ENCODE measurements at places on chromosomes 11 and 22.

DNA sequence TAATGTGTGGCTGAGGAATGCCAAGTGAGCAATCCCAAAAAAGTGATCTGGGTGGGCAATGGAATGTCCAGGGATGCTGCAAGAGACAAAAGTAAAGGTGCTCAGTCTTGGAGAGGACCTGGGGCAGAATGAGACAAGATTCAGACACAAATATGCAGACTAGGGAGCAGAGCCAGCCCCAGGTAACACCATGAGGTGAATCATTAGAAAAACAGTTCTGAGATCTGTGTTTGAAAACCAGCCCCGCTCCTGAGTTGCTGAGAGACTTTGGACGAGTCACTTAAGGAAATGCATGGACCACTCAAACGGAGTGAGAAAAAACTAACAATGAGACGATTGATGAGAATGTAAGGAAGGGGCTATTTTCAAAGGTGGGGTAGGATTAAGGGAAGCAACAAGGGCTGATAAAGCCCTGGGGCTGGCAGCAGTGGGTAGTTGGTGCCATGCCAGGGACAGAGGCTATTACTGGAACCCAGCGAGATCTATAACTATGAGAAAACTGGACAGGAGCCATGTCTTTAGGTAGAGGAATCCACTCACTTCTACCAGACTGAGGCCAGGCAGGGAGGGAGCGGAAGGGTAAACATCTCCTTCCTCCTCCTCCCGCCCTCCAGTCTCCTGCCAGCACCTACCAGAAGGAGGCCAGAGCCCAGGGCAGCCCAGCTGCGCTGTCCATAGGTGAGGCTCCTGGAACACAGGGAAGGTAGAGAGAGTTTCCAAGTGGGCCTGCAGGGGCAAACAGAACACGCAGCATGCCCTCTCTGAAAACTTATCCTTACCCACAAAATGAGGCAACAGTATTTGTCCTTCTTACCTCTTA, 130.4 kb upstream of the TEAD1 start:
- DNase-seq = no peak

- DNase-seq = no peak
Measured at GRCh38 chr11:111723595-111723994, 42.6 kb downstream of the PPP2R1B start.

GRCh38 chr11:8913961-8914660, 3.1 kb downstream of the AKIP1 start:
- no peak for DNase-seq

DNA sequence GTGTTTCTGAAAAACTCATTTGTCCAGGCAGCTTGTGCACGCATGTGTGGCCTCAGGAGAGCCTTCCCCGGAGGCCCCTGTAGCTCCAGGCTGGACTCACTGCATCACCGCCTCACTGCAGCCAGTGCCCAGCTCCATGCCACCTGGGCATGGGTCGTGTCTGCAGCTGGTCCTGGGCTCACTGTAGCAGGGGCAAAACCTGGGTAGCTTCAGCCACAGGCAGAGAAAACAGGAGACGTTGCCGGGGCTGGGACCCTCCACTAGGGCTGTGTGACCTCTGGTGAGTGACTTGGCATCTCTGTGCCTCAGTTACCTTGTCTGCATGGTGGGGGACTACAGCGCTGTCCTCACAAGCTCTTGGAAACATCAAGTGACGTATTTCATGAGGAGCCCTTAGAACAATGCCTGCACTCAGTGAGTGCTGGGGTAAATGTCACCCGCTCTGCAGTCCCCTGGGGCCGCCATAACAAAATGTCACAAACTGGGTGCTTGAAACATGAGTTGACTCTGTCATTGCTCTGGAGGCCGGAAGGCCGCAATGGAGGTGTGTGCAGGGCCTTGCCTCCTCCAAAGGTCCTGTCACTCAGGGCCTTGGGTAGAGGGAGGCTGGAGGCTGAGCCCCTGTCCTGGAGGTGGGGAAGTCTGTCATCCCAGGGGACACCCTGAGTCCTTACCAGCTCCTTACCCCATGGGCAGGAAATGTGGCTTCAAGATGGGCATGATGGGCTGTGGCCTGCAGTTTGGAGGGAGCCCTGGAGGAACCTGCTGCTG, 488.7 kb downstream of the TBC1D22A start:
- no peak for DNase-seq

DNA sequence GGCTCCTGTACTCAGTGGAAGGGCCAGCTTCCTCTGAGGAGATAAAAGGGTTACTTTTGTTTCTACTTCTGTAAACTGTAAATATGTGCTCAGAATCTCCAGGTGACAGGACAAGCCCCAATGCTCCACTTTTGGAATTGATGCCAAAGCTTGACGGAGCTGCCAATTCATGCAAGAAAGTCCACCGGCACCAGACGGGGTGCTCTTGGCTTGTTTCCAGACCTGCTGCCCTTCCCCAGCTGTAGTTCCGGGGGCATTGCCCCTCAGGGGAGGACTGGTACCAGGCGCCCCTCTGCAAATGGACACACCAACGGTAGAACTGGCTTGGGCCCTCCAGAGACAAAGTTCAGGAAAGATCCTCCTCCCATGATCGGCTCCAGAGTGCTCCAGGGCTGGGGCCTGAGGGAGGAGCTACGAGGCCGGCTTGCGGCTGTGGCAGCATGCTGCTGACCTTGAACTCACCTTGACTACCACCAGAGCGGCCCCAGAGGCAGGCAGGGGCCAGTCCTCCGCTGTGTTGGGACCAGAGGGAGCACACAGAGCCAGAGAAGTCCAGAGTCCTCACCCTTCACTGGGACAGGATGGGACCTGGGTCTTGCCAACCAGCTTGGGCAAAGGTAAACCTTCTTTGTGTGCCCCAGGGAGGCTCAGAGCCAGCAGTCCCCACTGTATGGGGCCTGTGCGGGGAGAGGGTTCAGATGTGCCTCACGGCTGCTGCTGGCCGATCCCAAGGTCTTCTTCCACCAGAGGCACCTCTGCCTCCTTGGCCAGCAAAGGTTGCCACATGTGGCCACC, 17.8 kb upstream of the OAF start:
- no peak for DNase-seq

DNA sequence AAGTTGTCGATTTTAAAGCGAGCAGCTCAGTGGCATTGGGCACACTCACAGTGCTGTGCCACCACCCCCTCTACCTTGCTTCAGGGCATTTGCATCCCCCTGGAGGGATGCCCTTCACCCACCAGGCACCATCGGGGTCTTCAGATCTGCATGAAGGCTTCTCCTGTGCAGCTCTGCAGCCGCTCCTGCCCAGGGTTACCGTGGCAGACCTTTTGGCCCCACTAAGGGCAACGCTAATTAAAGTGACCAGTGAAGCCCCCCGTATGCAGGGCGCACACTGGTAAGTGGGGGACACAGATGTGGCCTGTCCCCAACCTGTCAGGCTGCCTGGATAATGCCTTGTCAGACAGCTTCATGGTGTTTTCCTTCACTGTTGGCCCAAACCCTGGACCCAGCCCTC, 1117.7 kb downstream of the BRD1 start:
- DNase-seq = no peak

GRCh38 chr11:124740277-124740882, 638 bp downstream of the NRGN start:
- no peak for DNase-seq

DNA sequence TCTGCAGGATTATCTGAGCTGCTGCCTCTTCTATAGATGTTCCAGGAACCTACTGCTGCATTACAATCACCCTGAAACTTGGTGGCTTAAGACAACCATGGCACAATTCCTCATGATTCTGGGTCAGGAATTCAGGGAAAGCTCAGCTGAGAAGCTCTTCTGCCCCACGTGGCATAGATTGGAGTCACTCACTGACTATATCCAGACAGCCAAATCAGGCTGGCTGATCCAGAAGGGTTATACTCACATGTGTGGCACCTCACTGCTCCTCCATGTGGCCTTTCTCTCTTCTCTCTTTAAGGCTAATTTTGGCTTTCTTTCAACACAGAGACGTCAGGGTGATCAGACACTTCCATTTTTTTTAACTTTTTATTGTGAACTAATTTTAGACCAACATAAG, 125.5 kb downstream of the BBOX1 start:
- DNase-seq = no peak

DNA sequence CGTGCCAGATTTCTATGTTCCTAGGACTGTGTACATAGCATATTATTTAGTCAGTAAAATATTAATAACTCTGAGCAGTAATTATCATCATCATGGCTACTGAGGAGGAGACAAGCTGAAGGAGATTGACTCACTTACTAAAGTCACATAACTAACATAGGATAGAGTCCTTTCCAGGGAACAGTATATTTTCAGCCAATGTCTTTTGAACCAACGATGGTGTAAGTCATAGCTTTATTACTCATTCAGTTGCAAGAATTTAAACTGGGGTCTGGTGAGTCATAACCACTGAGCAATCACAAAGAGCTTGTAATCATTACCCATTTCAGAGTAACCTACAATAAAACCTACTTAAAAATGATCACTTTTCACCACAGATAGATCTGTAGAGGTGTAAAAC, 1564.8 kb upstream of the TENM4 start:
- DNase-seq = no peak

- DNase-seq = no peak
Measured at GRCh38 chr11:117829369-117829725, 4.8 kb upstream of the FXYD2 start.

GRCh38 chr11:73147771-73148681, 5.9 kb upstream of the FCHSD2 start:
- DNase-seq = no peak

- no peak for DNase-seq
Measured at GRCh38 chr11:103924166-103925013, 112.0 kb upstream of the DDI1 start.

GRCh38 chr11:65609229-65609628, 4.8 kb downstream of the MAP3K11 start:
- no peak for DNase-seq

DNA sequence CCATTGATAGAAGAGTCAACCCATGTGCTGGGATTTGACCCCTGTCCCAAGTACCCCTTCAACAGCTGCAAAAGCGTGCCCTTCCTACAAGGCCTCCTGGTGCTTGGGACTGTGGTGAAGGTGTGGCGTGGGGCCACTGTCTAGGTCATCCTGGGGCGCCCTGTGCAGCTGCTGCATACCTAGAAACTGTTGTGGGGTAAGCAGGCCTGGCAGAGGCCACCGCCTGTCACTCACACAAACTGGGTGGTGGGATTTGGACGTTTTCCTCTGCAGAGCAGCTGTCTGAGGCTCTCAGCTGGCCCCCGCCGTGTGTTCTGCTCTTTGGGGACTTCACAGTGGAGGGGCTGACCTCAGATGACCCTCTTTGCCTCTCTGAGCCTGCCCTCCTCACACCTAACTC, 69.7 kb downstream of the SCN3B start:
- DNase-seq = no peak

DNA sequence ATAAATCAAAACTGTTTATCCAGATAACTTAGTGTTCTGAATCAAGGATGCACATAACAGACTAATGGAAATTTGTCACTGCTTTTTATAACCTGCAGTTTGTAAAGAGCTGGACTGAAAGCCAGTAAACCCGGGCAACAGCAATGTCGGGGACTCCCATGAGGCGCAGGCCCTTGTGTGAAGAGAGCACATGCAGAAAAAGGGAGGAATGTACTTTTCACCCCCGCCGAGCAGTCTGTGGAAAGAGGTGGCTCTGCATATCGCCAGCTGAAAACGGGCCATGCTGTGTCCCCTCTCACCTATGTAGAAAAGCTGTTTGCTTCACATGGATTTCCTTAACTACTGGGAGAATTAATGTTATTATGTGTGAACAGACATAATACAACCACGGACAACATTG, 291.2 kb downstream of the CADM1 start:
- DNase-seq = no peak

DNA sequence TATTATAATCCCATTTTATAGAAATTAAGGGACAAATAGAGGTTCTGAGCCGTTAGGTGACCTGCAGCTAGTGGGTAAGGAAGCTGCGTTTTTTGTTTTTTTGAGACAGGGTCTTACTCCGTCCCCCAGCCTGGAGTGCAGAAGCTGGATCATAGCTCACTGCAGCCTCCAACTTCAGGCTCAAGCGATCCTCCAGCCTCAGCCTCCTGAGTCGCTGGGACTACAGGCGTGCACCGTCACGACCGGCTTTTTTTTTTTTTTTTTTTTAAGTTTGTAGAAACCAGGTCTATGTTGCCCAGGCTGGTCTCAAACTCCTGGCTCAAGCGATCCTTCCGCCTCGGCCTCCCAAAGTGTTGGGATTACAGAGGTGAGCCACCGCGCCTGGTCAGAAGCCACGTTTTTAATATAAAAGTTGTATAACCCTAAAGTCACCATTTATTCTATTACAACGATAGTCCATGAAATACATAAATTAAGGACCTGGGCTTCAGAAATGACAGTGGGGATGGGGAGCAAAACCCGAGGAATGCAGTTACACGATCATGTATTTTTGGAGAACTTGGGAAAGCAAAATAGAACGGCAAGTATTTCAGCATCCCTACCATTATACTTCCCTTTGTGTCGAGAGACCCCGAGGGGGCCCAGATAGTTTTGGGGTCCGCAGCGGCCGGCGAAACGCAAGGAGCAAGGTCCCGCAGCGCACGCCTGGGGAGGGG, 638 bp downstream of the SAAL1 start:
- no peak for DNase-seq

DNA sequence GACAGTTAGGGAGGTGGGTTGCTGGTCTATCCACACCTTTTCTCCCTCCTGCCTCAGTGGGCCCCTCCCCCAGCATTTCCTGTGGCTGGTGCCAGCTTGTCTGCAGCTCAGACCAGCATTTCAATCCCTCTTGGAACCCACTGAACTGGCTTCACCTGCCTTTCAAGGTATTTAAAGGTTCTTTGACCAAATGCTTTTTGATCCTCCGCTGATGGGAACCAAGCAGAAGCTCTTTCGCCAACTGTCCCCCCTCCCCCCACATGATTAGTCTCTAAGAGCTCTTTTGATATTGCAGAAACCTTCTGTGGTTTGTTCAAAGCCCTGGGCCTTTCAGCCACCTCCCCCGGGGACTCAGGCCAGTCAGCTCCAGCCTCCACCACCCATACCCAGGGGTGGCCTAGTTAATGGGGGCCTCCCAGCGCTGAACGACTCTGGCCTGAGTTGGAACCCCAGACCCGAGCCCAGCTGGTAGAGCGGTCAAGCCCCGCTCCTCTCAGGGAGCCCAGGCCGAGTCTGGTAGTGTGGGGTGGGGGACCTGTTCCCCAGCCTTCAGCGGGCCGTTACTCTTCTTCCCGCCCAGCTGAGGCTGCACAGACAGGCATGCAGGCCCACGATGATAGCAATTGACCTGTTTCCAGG, 6.0 kb upstream of the SYT7 start:
- DNase-seq = no peak

DNA sequence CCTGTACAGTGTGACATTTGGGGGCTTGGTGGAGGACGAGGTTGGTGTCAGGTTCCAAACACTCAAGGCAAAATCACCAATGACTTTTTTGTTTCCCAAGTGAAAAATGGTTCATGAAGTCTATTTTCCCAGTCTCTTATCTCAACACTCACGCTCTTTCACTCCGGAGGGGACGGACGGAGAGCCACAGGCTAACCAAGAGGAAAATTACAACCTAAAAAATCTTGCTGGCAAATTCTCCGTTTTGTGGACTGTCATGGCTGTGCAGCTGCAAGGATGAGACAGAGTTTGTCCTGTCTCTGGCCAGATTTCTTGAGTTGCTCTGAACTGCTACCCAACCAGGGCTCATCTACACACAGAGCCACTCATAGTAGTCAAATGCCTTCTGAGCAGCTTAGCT, 101.2 kb downstream of the ABTB2 start:
- no peak for DNase-seq

- DNase-seq = peak; percentile 54
Measured at GRCh38 chr11:14414470-14415461, 55.8 kb upstream of the RRAS2 start.

Measured in stimulated activated CD8-positive, alpha-beta memory T cell treated with anti-CD3 and anti-CD28 coated beads, Interleukin-4, amount 100 ng/mL, for 4 hours (primary cell).